Activated CD4-positive, alpha-beta T cell treated with anti-CD3 and anti-CD28 coated beads for 24 hours (primary cell): ENCODE measurements at places on chromosomes 2 and 18.

- no peak for DNase-seq
Measured at GRCh38 chr2:159832858-159833257, 34.9 kb upstream of the CD302 start.

DNA sequence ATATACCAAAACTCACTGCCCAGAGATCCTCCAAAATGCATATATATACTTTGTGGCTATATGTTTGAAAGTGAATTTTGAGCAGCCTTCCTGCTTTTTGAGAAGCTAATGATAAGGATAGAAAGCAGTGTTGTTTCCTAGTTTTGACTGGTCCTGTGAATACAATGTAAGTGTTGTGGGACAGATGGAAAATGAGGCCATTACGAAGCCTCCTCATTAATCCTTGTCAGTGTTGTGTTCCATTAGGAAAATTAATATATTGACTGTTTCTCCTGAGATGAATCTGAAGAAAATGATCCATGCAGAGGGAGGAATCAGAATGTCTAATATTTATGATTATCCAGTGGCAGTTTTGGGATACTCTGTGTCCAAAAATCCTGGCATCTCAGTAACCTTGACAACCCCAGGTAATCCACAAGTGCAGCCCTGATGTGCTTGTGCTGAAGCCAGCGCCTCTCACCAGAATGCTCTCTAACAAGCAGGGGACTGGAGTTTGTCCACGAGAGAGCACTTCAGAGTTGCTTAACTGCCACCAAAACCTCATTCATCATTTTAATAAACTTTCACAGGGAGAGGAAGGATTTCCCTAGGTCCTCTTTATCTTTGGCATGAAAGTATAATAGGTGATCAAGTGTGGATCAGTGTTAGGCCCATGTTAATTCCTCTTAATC lies 418.6 kb downstream of the CMPK2 start:
- no peak for DNase-seq

DNA sequence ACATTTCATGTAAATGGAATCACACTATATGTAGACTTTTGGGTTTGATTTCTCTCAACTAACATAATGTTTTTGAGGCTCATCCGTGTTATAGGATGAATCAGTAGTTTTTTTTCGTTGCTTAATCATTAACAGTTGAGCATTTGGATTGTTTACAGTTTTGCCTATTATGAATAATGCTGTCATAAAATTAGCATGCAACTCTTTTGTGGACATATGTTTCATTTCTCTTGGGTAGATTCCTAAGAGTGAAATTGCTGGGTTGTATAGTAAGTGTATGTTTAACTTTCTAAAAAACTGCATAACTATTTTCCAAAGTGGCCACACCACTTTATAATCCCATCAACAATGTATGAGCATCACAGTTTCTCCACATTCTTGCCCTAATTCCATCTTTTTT lies 7.7 kb upstream of the RHBDD1 start:
- DNase-seq = no peak

DNA sequence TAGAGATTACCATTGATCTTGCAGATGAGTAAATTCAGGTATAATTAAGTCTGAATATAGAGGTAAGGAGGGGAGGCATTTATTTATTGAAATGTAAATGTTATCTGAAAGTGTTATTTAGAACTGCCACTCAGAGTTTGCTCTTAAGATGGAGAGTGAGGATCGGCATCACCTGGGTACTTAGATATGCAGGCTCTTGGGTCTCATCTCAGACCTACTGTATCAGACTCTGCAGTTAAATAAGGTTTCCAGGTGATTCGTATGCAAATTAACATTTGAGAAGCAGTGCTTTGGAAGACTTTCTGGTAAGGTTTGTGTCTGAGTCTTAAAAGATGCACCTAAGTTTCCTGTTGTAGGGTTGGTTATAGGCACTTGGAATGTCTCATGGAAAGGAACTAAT lies 9.2 kb downstream of the HTR2B start:
- no peak for DNase-seq

DNA sequence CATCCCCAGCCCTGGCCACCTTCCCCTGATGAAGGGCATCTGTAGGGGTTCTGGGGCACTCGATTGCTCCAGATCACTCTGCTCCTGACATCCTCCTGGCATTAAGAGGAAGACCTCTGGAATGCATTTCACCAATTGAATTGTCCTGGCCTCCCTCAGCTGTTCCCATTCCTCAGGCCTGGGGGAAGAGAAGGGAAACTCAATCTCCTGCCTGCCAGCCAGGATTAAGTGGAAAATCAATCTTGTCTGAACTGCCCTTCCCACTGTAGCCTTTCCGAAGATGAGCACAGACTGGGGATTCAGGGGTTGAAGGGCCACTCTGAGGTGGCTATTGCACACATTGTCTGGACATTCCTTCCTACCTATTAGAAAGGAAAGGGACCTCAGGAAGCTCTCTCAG lies 99.8 kb downstream of the ALK start:
- DNase-seq = no peak

DNA sequence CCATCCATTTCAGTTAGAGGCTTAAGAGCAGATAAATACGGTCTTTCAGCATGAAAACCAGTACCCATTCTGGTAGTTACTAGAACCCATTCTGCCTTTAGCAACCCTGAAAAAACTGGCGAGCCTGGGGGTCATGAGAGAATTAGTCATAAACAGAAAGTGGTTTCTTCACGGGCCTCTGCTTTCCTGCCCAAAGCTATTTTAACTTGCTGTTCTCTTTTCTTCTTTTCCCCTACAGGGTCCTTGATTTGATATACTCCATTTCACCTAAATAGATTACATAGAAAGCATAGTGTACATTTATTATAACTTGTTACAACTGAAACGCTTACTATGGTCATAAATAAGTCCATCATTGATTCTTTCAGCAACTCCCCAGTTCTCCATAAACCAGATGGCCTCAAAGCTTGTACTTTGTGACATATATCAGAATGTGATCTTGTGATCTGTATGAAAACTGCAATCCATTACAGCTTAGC lies 48.3 kb downstream of the WDFY1 start:
- DNase-seq = no peak

GRCh38 chr2:27494944-27495554 lies at the start of gene FNDC4:
Gene FNDC4, minus strand, starts transcription at chr2:27495200. Its CDS starts 521 bp downstream, at chr2:27494679.
- no peak for DNase-seq

GRCh38 chr2:178251151-178251955 lies 57.0 kb downstream of the OSBPL6 start:
- DNase-seq = no peak

GRCh38 chr2:147639891-147640290 lies 204.9 kb upstream of the ACVR2A start:
- no peak for DNase-seq

GRCh38 chr2:196845371-196845770 lies 36.2 kb upstream of the C2orf66 start:
- no peak for DNase-seq

- DNase-seq = no peak
Measured at GRCh38 chr2:148545390-148546256, 98.9 kb upstream of the EPC2 start.

- DNase-seq = no peak
Measured at GRCh38 chr2:128543646-128544045, 225.0 kb upstream of the HS6ST1 start.

- no peak for DNase-seq
Measured at GRCh38 chr2:144424559-144425240, 95.2 kb downstream of the ZEB2 start.

- DNase-seq = no peak
Measured at GRCh38 chr2:211132573-211132972, 576.2 kb downstream of the CPS1 start.

- DNase-seq = no peak
Measured at GRCh38 chr2:27727257-27727656, 44.3 kb upstream of the MRPL33 start.

DNA sequence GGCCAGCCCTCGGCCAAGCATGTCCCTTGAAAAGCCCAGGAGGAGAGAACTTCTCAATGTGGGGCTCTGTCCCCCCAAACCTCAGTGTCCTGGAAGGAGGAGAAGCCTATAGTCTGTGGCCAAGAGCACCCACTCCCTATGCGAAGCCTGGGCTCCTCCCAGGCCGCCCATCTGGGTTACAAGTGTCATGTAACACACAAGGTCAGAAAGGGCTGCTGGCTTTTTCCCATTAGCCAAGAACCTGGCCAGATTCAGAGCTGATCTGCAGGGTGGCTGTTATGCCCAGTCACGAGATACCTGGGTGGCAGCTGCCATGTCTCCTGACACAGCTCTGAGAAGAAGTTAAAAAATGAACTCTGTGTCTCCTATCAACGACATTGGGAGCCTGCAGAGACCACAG lies 170.7 kb downstream of the TNS1 start:
- no peak for DNase-seq

GRCh38 chr2:23602116-23602515 lies 217.1 kb downstream of the KLHL29 start:
- DNase-seq = no peak

GRCh38 chr2:173740639-173741038 lies 224.5 kb downstream of the SP3 start:
- DNase-seq = no peak

DNA sequence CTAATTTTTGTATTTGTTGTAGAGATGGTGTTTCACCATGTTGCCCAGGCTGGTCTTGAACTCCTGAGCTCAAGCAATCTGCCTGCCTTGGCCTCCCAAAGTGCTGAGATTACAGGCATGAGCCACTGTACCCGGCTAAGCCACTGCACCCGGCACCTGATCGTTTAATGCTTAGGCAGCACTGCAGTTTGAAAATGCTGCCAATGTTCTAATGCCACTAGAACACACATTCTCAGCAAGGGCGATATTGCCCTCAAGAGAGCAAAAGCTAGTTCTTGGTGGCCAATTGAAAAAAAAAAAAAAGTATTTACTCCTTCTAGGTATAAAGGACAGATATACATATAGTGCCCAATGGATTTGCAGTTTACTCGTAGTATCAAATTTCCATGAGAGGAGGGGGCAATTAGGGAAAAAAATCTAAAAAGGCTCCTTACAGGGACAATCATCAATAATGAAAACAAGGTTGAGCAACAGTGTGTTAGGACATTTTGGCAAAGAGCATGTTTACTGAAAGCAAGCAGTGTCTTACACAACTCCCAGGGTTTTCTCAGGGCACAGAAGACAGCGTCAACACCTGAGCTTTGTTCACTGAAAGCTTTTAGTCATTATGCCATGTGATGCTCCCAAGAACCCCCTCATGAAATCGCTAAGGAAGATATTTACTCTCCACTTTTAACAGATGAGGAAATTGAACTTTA lies 199.9 kb upstream of the PKDCC start:
- no peak for DNase-seq

DNA sequence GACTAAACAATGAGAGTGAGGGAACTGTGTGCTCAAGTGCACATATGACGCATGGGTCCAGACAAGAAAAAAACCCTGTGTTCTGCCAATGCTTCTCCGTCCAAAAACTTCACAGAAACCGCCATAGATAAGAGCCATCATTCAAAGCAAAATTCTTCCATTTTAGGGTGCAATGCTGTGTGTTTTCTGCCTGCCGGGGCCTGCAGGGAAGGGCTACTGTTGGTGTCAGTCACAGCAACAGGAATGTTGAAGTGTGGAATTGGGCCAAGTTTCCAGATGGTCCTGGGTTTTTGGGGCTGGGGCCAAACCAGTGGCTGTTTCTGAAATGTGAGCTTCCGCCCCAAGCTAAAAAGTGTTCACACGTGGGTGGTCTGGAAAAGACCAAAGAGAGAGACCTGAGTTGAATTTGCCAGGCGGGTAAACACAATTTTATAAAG lies 677 bp upstream of the MC2R start:
- DNase-seq = no peak

DNA sequence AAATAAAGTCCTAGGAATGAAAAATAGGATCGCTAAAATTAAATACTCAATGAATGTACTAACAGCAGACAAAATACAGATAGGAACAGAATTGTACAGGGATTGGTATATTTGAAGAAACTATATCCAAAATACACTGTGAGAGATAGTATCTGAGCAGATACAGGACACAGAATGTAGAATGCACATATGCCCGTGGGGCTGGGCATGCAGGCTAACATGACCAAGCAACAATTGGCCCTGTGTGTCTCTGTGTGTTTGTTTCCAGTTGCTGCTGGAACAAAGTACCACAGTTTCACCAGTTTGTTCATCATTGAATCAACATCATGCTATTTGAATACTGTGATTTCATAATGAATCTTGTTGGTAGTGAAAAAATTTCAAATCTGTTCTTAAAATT lies 127.6 kb downstream of the PMAIP1 start:
- no peak for DNase-seq

GRCh38 chr2:189937691-189938090 lies 124.8 kb downstream of the MSTN start:
- DNase-seq = no peak

GRCh38 chr2:162174746-162175145 lies 22.7 kb upstream of the GCG start:
- no peak for DNase-seq

DNA sequence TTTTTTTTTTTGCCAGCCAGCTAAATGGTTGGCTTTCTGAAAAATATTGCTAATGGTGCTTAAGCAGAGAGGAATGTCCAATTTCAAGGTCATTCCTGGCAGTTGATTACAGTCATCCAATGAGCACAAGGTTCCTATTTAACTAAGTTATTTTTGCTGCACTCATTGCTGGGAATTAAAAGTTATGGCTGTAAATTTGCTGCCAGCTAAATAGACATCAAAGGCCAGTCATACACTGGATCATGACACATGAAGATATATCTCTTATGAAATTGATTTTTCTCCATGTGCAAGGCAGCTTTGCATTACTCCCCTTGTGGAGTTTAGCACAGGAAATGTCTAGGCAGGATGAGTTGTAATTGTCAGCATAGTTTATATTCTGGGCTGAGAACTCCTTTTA lies 1898.4 kb upstream of the CELF4 start:
- no peak for DNase-seq

GRCh38 chr2:68620772-68621171 lies 22.6 kb upstream of the PROKR1 start:
- no peak for DNase-seq

DNA sequence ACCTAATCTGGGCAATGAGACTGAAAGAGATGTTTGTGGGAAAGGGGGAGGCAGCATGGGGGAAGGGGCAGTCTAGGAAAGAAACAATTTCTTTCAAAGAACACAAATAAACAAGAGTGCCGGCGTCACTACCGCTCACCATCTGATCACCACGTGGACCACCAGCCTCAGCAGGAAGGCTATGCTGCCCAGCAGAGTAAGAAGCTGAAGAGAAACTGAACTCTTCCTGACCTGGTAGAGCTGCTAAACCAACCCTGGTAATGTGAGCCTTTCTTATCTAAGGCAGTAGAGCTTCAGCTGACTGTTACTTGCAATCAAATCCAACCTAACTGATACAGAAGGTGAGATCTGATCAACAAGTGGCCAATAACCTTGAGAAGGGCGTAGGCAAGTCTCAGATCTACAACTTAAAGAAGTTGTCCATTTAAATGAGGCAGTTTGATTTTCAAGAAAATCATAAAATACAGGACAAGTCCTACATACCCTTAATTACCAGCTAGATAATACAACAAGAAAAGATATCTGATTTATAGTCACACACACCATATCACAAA lies 44.2 kb upstream of the SPTBN1 start:
- DNase-seq = no peak
